ENCODE measurements at places on chromosomes 1 and 21.

GRCh38 chr1:117059334-117059677 is 820 bp upstream of the TTF2 start:
- peak; percentile 49 for DNase-seq

- DNase-seq = peak; percentile 67
Observed at GRCh38 chr21:16535102-16535422, 805.3 kb downstream of the USP25 start.

DNA sequence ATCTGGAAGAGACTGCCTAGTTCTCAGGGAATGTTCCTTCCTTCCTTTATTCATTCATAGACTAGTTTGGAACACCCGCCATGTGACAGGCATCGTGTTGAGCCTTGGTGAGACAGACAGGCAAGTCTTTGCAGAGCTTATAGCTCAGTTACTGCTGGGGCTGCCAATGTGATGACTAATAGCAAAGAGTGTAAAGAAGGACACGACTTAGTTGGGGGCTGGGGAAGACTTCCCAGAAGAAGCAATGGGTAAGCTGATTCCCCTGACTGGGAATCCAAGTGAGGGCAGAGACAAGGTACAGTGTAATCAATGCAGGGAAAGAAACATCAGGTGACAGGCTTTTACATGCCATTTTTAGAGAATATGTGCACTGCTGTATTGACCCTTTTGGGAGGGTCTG is 51.2 kb downstream of the TENT5C start:
- peak; percentile 82 for DNase-seq

- DNase-seq = no peak
Observed at GRCh38 chr1:26191739-26192138, 1.3 kb downstream of the CATSPER4 start.

DNA sequence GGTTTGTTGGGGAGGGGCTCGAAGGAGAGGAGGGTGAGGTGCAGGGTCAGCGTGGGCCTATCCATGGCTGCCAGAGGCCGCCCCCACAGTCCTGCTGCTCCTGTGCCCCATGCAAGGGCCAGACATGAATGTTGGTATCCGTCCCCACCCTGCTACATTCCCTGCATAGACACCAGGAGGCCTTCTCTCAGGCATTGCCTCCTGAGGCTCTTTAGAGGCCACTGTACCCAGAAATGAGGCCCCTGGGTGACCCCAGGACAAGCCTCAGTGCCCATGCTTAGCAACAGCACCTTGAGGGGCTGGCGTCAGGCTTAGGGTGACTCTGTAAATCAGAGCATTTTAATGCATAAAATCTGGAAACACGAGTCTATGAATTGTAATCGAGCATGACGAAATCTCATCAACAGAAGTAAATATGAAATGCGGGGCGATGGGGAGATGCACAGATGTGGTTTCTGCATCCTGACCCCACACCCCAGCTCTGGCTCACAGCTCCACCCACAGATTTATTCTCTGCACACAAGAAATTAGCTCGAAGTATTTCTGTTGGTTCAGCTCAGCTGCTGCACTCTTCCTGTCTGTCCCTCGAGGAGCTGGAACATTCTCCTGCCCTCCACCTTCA is 124.0 kb upstream of the CSF3R start:
- no peak for DNase-seq

DNA sequence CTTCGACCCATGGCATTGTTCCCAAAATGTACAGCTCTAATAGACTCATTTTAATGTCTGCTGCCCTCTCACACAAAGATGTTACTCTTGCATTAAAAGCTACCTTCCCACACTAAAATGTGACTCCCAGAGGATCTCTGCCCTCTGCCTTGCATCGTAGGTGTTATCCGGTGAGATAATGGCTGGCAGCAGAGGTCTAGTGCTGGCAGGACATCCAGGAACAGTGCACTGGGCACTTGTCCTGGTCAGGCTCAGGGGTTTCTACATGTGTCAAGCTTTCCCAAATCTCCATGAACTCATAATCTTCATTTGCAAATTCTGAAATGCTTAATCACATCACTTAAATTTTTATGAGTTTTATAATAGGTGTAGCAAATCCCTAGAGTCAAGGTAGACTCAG is 310.6 kb downstream of the LRRIQ3 start:
- no peak for DNase-seq

DNA sequence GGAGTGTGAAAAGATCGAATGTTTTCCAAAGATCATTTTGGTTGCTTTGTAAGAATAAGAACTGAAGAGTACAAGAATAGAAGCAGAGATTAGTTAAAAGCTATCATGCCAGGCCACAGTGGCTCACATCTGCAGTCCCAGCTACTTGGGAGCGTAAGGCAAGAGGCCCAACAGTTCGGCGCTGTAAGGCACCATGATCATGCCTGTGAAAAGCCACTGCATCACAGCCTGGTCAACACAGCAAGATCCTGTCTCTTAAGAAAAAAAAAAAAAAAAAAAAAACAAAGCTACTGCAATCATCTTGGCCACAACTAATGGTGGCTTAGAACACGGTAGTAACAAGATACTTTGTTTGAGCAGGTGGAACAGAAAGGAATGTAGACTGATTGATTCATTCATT is 116.2 kb downstream of the EIF4G3 start:
- DNase-seq = no peak

- no peak for DNase-seq
Observed at GRCh38 chr1:179549368-179549700, 26.4 kb downstream of the NPHS2 start.

DNA sequence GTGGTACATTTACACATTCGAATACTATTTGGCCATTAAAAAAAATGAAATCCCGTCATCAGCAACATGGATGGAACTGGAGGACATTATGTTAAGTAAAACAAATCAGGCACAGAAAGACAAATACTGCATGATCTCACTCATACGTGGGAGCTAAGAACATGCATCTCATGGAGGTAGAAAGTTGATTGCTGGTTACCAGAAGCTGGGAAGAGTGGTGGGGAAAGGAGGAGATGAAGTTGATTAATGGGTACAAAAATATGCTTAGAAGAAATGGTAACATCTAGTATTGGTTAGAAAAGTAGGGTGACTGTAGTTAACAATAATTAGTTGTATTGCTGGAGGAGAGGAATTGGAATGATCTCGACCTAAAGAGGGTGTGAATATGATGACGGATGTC is 24.6 kb upstream of the RNF187 start:
- DNase-seq = no peak

- DNase-seq = peak; percentile 61
Observed at GRCh38 chr21:16194095-16194787, 464.5 kb downstream of the USP25 start.
